Activated CD8-positive, alpha-beta memory T cell treated with anti-CD3 and anti-CD28 coated beads for 4 hours (primary cell): ENCODE measurements at places on chromosomes 7 and 10.

DNA sequence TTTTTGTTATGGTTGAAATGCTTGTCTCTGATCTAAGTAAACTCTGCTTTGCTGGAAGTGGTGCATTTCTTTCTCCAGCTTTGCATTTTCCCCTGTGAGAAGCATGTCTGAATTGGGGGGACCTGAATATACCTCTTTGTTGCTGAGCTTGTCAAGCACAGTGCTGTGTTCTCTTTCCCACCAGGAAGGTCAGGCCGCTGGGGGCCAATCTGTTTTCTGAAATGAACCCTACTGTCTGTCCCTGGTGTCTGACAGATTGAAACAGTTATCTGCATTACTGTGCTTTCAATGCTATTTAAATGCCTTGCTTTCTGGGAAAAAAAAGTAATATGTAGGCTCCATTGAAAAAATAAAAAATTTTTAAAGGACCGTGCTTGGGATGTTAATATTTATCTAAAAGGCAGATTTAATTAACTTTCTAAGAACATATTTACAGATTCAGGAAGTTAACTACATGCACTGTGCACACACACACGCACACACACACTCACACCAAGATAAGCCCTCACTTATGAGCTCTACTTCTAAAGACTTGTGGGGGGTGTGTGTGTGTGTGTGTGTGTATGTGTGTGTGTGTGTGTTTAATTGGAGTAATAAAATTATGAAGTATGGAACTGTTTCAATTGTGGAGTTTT is 127.0 kb upstream of the FZD1 start:
- no peak for DNase-seq

- peak; percentile 4 for DNase-seq
Observed at GRCh38 chr7:29684787-29685650, 121.3 kb upstream of the WIPF3 start.

GRCh38 chr10:21314906-21315644 is 210.4 kb downstream of the SKIDA1 start:
- DNase-seq = no peak

GRCh38 chr7:17951742-17952254 is 11.5 kb upstream of the SNX13 start:
- DNase-seq = no peak

DNA sequence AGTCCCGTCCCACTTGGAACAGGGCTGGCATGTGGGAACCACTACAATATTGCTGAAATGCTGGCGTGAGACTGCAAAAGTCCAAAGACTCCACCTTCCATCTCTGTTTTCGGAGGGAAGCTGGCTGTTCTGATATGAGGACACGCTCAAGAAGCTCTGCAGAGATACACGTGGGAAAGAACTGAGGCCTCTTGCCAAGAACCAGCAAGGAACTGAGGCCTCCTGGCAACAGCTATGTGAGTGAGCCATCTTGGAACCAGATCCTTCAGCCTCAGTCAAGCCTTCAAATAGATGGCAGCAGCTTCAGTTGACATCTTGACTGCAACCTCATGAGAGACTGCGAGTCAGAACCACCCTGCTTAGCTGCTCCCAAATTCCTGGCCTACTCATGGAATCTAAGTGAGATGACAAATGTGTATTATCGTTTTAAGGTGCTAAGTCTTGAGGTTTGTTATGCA is 30.8 kb downstream of the SGMS1 start:
- DNase-seq = no peak

DNA sequence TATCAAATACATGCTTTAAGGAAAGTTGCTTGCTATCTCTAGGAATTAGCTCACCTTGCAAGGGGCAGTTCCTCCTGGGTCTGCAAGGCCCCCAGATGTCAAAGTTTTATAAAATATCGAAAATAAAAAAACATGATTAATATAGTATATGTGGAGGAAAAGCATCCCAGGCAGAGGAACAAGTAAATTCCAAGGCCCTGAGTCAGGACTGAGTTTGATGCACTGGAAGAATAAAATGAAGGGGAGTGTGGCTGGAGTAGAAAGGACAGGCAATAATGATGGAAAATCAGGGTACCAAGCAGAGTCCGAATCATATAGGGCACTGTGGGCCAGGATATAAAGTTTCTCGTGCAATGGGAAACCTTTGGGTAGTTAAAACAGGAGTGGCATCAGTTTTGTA is 112.4 kb upstream of the EEPD1 start:
- no peak for DNase-seq

DNA sequence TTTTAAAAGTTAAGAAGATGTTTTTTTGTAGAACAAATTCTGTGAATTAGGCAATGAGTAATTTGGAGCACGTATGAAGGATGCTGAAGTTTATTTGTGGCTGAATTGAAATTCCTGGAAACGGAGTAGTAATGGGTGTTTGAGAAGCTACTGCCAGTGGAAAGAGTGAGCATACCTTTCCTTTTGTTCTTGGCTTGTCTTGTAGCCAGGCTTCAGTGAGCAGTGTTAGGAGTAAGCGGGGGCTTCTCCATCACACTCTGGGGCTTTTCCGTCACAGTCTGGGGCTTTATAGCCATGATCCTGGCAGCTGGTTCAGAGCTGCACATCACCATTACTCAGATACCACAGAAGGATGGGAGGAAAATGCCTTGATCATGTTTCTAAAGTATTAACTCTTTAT is 32.3 kb downstream of the GARS1 start:
- DNase-seq = no peak

GRCh38 chr10:47346581-47347302 is 1.4 kb upstream of the RBP3 start:
- no peak for DNase-seq

GRCh38 chr10:100223879-100224278 is 5.5 kb downstream of the CHUK start:
- DNase-seq = no peak

DNA sequence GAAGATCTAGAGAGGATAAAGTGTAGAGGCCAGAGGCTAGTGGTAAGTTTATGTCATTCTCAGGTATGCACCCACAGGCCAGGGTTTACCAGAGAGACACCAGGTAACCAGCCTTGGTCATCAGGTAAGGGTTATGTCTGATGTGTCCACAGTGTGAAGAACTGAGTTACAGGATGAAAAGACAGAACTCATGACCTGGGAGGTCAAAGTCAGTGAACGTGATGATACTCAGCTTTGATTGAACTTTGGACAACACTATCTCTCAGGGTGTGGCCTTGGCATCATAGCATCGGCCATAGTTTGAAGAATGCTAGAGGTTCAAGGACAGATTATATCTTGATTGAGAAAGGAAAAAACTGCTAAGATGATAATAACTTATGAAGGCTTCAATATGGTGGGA is 37.5 kb downstream of the MGAM start:
- DNase-seq = no peak

- DNase-seq = no peak
Observed at GRCh38 chr10:12720217-12720981, 281.1 kb downstream of the CCDC3 start.

DNA sequence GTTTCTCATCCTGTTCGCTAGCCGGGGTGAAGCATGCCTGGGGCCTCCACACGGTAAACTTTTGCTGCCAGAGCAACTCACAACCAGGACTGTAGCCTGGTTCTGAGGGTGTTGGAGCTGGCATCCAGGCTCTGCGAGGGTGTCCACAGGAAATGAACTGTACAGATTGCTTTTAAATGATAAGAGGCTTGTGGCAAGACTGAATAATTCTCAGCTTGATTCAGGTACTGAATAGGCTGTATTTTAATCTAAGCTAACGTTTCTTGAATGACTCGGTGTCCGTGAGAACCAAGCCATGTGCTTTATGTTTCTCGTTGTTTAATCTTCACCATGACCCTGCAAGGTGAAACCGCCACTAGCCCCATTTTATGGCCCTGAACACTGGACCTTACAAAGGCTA is 49.3 kb downstream of the EEPD1 start:
- DNase-seq = no peak

DNA sequence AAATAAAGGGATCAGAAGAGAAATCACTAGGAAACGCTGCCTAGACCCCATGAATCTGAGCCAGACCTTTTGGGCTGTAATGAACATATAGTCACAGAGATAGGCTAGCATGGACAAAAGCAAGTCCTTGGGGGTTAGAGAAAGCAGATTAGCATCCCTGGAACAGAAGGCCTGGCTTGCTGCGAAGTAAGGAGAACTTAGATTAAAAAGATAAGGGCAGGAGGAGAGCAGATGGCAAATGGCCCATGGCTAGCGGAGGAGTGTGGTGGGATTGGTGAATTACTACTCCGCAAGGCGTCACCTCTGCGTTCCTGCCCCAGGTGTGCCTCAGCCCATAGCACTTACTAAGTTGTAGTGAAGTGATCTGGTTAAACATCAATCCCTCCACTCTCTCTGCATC is 92.3 kb upstream of the ZNF438 start:
- no peak for DNase-seq

DNA sequence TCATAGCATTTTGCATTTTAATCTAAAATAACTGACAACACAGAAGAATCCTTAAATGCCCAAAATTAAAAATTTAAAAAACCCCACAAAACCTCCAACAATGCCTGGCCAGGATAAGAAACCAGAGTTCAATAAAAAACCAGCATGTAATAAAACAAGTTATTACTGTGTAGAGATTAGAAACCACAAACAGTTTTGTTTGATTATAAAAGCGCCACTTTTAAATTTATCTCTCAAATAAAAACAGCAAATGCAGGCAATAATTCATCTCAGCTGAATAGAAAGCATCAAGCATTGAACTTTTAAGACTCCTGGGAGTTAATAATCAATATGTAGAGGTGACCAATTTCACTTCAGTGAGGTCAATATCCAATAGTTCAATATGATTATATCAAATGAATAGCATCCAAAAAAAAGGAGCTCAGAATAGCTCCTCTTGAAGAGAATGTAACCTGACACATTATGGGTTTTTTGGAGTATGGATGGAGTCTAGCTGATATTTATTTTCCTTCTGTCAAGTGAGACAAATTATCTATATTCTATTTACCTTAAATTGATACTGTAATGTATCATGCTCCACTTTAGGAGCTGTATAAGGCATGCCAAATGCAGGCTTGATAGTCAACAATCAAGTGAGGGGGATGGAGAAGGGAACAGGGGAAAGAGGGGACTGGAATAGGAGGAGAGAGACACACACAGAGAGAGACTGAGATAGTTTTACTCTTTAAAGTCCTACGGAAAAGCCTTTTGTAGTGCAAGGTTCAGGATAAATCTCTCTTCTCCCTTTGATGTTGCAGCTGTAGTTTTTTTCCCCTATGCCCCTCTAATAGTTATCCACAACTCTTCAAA is 130.9 kb downstream of the RSU1 start:
- DNase-seq = no peak

DNA sequence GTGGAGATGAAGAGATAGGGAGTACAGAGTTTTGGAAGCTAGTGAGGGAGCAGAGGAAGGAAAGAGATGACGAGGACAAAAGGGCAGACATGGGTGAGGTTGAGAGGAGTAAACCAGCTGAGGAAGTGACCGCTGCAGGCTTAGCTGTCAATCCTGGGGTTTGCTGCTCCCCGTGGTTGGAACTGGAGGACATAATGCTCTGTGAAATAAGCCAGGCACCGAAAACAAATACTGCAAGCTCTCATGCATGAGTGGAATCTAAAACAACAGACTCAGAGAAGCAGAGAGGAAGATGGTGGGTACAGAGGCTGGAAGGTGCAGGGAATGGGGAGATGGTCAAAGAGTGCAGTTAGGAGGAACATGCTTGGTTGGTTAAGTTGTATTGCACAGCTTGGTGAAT is 482.2 kb upstream of the C7orf33 start:
- DNase-seq = no peak

- no peak for DNase-seq
Observed at GRCh38 chr10:49283491-49283890, 15.5 kb upstream of the C10orf71 start.

DNA sequence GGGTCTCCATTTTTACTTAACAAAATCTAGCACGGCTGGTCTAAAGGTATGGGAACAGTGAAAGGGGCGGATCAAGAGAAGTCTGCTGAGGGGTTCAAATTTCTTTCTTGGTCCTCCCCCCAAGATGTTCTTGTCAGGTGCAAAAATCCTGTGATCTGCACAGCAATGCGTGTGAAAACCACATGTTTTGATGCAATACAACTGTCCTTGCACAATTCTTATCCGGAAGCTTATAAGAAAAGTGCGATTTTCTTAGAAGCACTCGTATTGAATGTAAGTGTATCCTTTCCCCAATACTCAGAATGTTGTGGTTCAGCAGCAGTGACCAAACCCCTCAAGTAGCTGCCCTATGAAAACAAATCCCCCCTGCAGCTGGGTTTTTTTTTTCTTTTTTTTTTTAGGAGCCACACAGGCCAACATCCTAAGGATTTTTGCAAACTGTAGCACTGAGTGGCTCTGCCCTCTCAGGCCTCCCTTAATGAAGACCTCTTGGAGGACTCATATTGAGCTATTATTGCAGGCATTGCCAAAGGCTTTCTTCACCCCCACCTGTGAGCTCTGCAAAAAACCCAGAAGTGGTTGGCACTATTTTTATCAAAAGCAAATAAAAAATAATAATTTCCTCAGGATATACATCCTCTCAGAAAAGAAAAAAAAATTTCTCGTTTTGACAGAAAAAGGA is 151.9 kb upstream of the ITGB1 start:
- DNase-seq = no peak

DNA sequence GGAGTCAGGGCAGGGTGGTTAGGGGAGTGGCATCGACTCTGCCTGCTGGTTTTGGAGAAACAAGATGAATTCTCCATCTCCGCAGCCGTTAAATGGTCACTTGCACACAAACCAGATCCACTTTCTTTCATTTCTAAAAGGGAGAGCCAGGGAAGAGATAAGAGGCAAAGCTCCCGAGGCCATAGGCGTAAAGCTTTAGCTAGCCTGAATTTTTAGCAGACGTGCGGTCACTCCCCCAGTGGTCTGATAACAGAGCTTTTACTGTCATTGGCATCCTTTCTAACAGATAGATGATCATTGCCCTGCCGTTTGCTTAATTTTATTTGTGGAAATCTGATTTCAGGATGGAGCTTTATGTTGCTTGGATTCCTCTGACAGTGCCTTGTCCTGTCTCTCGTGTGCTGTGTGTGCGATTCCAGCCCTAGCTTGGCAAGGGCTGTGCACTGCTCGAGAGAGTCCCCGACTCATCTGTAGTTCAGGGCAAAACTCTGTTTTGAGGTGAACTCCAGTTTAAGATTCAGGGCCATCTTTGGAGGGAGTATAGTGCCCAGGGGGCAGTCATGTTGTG is 62.5 kb downstream of the GATA3 start:
- no peak for DNase-seq

DNA sequence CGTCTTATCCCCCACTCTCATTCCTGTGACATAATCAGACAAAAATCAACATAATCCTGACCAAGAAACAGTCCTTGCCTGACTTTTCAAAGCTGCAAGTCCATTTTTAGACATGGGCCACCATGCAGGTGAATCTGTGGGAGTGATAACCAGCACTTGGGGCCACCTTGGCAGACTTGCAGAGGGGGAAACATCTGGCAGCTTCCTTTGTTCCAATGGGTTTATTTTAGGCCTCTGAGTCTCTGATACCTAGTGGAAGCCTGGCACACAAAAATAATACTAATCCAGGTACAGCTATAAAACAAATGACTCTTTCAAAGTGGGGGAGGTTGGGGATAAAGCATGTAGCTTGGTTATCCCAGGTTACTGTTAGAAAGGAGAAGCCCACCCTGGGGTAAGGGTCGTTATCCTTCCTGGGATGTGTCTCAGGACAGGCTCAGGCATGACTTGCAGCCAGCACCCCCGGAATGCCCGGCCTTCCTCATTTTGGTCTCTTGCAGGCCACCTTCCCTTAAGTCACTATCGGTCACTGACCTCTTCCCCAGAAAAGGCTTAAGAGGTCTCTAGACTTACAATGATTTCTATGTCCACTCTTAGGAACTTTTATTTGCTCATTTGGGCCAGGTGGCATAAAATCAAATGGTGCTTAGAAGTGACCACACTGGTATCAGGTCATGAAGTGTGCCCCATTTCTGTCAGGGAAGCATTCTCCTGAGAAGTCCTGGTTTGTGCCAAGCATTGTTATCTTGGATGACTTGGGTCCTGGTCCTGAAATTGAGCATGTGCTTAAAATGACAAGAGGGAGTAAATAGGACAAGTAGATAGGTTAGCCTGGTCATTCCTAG is 37.6 kb downstream of the EEPD1 start:
- DNase-seq = no peak
